ENCODE measurements at places on chromosomes 11 and 22.

DNA sequence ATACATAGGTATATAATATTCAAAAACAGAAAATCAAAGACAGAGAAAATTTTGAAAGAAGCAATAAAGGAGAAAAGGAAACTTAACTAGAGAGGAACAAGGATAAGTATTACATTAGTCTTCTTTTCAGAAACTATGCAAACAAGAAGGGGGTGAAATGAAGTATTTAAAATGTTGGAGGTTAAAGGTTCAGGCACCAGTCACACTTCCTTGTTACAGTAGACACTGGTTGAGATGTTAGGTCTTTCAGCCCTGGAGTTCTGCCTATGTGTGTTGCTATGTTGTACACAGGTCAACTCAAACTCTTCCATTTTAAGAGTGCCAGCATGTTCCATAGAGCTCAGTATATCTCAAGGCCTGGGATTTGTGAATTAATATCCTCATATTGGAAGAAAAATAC is 6.0 kb upstream of the MS4A4A start:
- DNase-seq, result no peak

DNA sequence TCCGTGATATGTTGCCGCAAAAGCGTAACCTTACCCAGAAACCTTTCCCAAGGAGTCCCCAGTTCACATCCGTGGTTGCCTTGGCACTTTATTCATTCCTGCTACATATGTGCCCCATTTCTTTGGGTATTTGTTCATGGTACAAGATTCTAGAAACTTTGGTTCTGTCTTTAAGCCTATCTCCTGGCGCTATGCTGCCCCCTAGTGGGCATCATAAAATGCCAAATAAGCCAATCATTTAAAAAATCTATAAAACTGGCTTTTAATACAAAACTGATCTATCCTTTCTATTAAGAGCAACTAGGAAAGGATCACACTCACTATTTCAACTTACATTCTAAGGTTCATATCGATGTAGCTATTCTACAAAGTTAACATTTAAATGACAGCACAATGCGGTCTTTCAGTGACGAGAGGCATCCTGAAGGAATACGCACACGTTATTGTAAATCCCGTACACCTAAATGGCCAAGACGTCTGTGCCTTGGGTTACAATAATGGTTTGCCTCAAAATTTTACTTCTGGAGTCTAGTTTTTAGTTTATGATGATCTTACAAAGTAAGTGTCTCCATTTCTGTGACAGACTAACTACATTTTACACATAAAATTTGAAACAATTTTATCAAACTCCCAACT is 16.2 kb downstream of the PIWIL3 start:
- DNase-seq, result peak; percentile 60

GRCh38 chr11:88431675-88432341 is 94.3 kb upstream of the CTSC start:
- no peak for DNase-seq

DNA sequence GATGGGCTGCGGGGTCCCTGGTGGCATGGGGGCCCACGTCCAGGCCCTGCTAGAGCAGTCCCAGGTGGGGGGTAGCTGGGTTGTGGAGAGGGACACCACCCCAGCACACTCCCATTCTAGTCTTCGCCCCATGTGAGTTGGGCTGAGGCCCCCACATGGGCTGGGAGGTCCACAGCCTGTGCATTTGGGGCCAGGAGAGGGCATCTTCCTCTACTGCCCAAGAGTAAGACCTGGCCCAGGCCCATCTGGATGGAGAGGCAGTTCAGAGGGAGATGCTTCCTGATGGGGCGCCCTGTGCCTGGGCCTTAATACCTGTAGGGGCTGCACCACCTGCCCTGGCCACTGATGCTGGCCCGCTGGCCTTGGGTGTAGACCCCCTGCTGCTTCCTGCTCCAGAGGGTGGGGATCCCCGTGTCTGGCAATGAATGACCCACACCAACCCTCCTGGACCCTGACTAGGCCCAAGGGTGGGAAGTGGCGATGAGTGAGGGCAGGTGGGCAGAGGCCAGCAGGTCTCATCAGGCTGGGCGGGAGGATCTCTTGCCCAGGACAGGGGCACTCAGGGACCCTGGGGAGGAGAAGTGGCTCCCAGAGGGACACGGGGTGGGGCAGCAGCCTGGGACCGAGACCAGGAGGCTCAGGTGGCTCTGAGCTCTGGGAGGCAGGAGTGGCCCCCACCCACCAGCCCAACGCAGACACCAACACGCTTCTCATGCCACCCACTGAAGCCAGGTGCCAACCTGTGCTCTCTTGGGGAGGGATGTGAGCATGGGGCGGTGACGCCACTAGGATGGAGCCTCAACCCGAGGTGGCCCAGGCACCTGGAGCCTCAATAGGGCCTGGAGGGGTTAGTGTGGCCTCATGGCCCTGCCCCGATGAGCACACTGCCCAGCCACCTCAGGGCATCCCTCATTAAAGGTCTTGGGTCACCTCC is 17.4 kb upstream of the GNB1L start:
- DNase-seq, result no peak

DNA sequence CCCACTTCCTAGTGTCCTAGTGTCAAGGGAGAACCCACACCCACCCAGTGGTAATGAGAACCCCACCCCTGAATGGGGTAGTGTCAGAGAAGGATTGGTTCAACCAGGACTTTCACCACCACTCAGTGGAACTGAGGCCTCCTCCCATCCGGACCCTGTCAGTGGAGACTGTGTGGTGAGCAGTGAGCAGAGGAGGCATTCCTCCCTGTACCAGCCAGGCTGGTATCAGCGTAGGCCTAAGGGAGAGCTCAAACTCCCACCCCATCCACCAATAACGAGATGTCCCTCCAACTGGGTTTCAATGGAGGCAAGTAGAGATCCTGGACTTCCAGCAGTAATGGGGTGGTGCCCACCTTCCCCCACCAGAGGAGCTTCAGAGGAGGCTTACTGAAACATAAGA is 1171.4 kb downstream of the TBC1D22A start:
- DNase-seq, result no peak

DNA sequence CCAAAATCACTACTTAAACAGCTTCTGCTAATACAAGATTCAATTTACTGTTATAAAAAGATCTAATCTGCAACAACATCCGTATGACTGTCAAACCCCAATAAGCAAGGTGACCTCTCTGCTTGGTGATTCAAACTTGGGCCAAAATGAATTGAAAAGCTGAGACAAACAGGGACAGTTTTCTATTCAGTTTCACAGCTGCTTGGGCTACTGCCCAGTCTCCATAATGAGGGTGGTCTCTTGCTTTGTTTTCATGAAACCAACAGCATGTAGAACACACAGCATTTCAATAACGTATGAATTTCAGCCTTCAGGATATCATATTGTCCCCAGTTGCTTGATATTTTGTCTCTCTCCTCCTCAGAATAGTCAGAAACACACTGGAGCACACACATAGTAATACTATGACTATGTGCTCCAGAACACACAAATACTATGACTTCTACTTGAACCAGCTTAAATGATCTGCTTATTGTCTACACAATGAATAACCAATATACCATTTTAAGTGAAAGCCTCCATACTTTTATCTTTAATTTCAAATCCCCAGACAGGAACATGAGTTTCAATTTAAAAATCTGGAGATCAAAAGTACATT is 285.0 kb downstream of the TTC28 start:
- DNase-seq, result no peak

DNA sequence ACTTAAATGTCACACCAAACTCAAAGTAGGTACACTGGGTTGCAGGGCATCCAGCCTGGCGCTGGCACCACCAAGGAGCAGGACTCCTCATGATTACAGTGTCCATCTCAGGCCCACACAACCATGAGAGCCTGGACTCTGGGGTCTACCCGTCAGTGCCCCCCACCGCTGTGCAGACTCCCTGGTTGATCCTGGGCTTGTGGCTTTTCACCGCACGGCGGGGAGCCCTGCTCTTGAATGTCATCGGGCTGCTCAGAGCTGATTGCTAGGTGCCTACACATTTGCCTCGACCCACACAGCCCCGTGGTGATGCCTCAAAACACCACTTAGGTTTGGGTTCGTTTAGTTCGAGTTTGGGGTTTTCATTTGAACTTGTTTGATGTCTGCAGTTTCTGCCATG is 63.0 kb downstream of the WNT11 start:
- DNase-seq, result no peak
